ENCODE measurements at places on chromosomes 2 and 18.
A peak's percentile ranks its signal among the peaks of the same experiment; 100 is the strongest.

GRCh38 chr2:31383471-31384153 is 30.9 kb downstream of the XDH start:
- DNase-seq = no peak

- no peak for DNase-seq
Measured at GRCh38 chr2:207253666-207254345, 88.1 kb upstream of the KLF7 start.

DNA sequence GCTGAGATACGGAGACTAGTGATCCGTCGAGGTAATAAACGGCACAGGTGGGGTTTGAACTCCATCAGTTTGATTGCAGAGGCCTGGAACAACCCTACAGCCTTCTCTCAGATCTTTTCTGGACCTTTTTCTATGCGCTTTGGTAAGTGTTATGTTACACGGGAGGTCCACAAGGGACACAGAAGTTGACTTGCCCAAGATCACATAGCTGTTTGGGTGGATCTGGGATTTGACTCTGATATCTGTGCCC is 1.1 kb upstream of the DNPEP start:
- no peak for DNase-seq

DNA sequence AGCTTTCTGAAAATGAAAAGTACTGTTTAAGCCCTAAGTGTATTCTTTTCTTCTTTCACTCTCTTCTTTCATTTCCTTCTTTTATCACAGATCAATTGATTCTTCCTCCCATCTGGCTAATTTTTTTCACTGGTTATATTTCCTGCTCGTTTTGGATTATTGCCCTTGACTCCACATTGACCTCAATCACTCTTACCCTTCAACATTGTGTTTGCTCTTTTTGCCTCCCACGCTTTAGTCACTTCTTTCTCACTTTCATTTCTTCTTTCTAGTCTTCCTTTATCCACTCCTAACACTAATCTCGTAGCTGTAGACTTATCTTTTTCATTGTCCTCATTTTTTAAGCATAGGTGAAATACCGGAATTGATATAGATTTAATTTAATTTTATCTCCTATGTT is 320.3 kb upstream of the VRK2 start:
- DNase-seq = no peak

GRCh38 chr2:70716131-70716743 is 51.8 kb downstream of the ADD2 start:
- no peak for DNase-seq

DNA sequence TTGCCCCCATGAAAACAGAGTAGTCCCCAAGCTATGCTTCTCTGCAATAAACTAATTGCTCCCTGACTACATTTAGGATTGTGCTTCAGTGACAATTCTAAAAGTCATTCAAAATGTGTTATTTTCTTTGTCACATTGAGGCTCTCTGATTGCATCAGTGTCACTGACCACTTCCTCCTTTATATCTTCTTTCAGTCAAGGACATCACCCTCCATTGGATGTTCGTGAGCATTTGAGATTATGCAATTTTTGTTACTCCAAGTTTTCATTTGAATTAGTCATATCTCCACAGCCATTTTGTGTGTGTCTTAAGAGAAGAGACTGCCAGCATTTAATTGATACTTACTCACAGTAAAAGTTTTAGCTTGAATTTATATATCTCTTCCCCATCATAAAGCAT is 780.8 kb upstream of the GCFC2 start:
- DNase-seq = no peak

- no peak for DNase-seq
Measured at GRCh38 chr2:64768491-64769005, 114.8 kb upstream of the SERTAD2 start.

- DNase-seq = no peak
Measured at GRCh38 chr18:41765460-41765859, 189.6 kb upstream of the PIK3C3 start.

- DNase-seq = no peak
Measured at GRCh38 chr2:164126960-164127660, 391.3 kb upstream of the FIGN start.

DNA sequence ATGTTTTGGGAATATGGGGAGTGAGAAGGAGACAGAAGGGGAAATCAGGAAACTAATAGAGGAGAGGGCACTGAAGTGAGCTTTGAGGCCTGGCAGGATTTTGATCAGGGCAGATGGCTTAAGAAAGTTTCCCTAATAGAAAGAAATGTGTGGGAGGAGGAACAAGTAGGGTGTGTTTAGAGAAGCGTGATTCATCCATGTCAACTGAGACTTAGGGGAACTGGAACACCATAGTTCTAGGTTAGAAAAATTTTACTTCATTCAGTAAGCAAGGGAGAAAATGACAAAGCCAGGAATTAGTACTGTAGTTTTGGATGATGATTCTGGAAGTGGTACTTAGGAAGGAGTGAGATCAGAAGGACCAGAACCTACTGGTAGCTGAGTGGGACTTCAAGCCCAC is 296.0 kb downstream of the PLCL1 start:
- no peak for DNase-seq

DNA sequence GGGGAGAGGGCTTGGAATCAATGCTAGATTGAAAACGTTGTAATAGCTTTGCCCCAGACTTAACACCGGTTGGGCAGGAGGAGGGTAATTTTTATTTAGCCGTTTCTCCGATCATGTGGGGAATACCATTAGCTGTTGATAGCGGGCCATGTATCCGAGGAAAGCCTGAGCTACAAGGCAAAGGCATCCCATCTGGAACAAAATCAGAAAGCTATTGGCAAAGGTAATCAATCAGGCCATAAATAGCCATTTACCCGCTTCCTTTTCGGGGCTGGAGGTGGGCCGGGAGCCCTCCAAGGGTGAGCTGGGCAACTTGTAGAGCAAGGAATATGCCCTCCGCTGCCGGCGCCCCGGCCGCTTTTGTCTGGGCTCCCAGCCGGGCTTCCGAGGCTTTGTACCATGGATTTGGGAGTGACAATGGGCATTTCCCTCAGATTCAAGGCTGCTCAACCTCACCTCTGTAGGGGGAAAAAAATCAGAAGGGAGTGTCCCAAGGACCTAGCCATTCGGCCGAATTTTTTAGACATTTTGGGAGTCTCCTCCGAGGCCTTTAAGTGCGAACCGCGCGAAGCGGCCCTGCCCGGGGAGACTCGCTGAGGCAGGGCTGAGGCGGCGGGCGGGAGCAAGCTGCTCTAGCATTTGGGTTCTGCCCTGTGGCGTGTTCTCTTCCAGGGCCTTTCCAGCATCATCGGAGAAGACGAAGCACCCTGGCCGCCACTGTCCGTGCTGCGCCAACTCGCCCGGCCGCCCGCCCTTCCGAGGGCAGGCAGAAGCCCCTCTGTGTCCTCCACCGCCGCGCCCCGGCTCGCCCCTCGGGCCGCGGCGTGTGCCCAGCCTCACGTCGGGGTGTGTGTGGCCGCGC is 1.1 kb upstream of the HOXD9 start:
- DNase-seq = no peak

DNA sequence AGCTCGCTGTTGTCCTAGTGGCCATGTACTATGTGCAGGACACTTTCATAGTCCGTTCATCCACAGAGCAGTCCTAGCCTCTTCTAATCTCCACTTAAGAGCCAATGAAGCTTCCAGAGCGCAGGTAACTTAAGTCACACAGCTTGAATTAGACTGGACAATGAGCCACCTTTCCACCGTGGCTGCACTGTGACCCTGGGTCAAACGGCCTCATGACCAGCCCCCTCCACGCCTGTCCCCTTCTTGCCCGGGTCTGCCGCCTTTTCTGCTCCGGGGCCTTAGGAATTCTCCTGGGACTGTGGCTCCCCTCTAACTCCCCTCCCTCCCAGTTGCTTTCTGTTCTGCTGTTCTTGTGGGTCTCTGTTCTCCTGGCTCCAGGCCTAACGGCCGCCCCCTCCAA is 8.4 kb upstream of the PRKCE start:
- no peak for DNase-seq

- no peak for DNase-seq
Measured at GRCh38 chr2:73114273-73114867, 1.6 kb upstream of the RAB11FIP5 start.

DNA sequence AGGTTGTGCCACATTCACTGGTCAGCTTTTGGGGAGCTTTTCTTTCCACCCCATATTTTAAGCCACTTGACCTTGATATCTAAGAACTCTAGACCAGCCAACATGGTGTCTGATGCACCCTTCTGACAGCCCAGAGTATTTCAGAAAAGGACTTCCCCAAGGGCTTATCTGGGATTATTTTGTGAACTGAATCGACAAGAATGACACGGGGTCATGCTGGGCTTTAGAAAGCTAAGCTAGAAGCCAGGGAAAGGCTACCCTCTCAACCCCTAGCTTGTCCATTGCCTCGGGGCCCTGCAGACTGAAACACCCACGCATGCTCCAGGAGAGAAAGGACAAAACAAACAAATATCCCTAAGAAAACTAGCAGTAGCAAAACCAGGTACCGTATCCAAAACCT is 16.0 kb downstream of the SLC4A5 start:
- DNase-seq = no peak

DNA sequence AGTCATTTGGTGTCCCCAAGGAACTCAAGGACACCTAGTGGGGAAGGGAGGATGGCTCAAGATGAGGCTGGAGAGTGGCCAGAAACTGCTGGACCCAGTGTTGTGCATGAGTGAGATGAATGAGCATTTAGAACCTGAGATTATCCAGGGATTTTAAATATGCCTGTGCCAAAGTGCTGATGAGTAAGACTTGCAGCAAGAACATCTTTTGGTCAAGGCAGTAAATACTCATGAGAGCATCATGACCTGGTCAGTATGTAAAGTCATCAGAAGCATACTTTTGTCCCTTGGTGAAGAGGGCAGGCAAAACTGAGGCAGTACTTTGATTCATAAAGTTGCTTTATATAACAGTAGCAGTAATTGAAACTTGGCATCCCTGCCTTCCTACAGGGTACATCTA is 3.1 kb upstream of the SPP2 start:
- no peak for DNase-seq

DNA sequence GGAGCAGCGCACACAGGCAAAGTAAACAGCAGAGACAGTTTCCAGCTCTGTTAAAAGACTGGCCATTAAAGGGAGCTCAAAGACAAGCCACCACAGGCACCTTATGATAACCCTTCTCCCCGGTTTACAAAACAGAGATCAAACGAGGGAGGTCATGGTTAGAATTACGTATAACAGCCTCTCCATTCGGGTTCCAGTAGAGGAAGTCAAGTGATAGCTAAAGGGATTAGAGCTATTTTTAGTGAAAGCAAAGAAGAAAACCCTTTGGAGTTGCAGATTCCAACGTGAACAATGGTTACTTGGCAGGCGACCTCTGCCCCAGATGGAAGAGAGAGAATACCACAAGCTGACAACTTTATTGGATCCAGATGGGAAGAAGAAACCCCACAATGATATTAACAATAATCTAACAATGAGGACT is 31.2 kb upstream of the EDAR start:
- peak; percentile 34 for DNase-seq

DNA sequence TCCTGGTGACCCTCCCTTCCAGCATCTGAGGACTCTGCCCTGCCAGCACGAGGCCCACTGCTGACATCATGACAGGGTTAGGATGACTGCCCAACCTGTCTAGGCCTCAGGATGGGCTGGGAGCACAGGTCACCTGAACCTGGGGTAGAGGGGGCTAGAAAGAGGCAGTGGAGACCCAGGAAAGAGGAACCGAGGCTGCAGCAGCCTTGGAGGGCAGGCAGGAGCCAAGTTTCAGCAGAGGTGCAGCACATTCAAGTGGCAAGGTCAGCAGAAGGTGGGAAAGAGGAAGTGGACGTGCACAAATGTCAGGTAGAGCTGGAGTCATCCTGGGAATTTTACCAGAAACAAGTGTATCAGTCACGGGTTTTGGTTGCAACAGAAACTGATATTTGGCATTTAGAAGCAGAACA is 13.6 kb upstream of the RAB10 start:
- no peak for DNase-seq

DNA sequence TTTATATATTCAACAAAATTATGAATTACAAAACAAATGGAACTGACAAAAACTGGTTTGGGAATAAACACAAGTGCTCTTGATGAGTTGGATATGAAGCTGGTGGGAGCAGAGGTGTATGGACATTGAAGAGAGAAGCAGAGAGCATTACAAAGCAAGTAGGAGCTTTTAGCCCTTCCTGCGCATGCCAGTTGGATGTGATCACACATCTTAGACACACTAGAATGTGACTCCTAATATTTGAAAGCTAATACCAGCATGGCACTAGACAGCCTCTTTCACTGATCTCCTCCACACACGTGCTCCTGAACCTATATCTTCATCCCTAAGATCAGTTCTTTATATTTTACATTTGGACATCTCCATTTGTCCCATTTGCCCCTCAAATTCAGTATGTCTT is 298.1 kb downstream of the MTX2 start:
- no peak for DNase-seq

DNA sequence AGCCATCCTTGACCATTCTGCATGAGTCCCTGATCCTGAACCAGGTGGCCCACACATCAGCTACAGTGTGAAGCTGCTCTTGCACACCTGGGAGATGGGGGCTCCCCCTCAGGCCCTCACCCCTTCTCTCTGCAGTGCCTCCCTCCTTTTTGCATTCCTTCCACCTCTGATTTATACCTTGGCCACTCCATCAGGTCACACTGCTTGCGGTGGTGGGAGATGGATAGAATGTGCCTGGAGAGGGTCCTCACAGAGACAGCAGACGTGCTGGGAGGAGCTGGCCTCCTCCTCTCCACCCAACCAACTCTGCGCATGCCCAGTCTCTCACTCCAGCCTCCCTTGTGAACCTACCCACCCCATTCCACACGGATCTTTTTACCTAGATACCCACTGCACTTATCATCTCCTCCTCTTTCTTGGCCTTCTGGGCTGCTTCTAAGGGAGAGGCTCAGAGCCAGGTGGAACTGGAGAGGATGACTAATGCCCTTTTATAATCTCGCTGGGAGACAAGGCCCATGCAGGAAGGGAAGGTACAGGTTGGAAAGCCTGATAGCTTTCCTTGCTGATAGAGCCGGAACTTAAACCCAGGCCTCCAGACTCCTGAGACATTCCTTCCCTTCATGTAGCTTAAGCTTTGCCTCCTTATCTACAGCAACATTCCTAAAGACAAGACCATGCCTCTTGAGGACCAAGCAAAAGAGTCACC is 205.1 kb downstream of the ZBTB7C start:
- no peak for DNase-seq

- no peak for DNase-seq
Measured at GRCh38 chr2:157672129-157672528, 43.5 kb upstream of the ACVR1C start.

DNA sequence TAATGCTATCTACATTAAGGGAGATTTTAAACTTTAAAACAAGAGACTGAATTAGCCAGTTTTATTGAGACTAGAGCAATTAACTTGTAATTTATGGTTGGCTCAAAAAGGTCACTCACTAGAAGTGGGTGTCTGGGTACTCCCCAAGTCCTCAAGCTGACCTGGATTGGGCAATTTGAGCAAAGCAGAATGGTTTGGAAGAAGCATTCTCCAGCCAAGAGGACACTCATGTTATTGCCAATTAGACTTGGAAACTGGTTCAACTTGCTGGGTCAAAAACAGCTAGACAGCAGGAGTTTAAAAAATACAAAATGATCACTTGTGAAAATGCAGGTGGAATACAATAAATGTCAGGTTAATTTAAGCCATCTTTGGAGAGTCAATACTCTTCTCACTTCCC is 29.5 kb upstream of the MYO1B start:
- DNase-seq = no peak

GRCh38 chr2:36530178-36530982 is 67.6 kb downstream of the FEZ2 start:
- DNase-seq = no peak

- DNase-seq = no peak
Measured at GRCh38 chr2:70748002-70748784, 19.8 kb downstream of the ADD2 start.

- DNase-seq = no peak
Measured at GRCh38 chr2:177052471-177052870, 160.1 kb upstream of the HNRNPA3 start.
